ENCODE measurements at places on chromosomes 5 and 9.
A peak's percentile ranks its signal among the peaks of the same experiment; 100 is the strongest.

DNA sequence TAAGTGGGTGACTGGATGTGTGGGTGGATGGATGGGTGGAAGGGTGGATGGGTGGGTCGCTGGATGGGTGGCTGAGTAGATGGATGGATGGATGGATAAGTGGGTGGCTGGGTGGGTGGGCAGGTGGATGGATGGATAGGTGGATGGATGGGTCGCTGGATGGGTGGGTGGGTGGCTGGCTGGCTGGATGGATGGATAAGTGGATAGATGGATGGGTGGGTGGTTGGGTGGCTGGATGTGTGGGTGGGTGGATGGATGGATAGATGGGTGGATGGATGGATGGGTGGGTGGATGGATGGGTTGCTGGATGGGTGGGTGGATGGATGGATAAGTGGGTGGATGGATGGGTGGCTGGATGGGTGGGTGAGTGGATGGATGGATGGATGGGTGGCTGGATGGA, 27.3 kb upstream of the CEP72 start:
- DNase-seq = no peak
- H3K36me3 ChIP-seq = no peaks in the 10 kb centered on the region
- no peak overlapping the region for H3K27ac ChIP-seq
- no peak overlapping the region for H3K4me3 ChIP-seq
- no peaks in the 10 kb centered on the region for H3K4me1 ChIP-seq

- no peak for DNase-seq
- no peak overlapping the region for H3K27ac ChIP-seq
- no peaks in the 10 kb centered on the region for H3K36me3 ChIP-seq
- no peaks in the 10 kb centered on the region for H3K4me1 ChIP-seq
Observed at GRCh38 chr9:27094640-27095298, 14.3 kb upstream of the TEK start.

DNA sequence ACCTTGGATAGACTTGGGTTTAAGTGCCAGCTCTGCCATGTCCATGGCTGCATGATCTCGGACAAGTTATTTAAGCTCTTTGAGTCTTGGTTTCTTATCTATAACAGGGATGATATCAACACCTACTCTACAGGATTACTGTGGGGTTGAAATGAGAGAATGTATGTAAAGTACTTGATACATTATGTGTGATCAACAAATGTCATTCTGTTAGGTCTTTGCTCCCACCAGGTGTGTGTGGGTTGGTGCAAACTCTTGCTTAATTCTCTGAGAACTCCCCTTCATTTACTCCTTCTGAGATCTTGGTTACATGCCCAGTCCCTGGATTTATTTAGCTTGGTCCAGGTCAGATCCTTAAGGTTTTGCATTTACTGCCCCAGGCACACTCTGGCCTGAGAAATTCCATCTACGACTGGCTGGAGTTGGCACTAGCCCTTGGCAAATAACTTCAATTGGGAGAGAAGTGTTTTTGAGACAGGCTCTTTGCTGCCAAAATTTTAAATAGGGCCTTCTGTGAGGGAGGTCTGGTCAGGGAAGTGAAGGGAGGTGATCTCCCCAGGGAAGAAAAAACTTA, 63.5 kb upstream of the KLF9 start:
- H3K36me3 ChIP-seq = no peaks in the 10 kb centered on the region
- DNase-seq = no peak
- no peaks in the 10 kb centered on the region for H3K27me3 ChIP-seq
- H3K4me1 ChIP-seq = no peaks in the 10 kb centered on the region

DNA sequence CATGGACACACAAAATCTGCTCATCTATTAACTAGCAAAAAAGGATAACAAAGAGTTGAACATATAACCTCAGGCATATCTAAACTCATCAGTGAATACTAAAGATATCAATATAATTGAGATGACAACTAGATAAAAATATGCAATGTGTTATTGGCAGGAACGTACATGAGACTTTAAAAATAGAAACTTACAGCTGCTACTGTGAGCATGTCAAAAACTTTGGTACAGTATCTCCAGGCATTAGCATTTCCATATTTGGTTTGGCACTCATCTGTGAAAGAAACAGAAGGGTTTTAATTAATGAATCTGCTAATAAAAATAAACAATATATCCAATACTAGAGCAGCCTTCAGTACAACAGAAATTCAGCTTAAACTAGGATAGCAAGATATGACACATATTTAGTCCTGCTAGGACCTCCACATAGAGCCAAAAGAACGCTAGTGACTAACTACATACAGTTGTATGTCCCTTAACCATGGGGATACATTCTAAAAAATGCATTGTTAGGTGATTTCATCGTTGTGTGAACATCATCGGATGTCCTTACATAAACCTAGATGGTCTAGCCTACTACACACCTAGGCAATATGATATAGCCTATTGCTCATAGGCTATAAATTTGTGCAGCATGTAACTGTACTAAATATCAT, 10.5 kb upstream of the SCAI start:
- no peak overlapping the region for H3K4me3 ChIP-seq
- H3K27me3 ChIP-seq = no peaks in the 10 kb centered on the region
- peaks cover 57% of the 10 kb centered on the region for H3K36me3 ChIP-seq
- DNase-seq = no peak

DNA sequence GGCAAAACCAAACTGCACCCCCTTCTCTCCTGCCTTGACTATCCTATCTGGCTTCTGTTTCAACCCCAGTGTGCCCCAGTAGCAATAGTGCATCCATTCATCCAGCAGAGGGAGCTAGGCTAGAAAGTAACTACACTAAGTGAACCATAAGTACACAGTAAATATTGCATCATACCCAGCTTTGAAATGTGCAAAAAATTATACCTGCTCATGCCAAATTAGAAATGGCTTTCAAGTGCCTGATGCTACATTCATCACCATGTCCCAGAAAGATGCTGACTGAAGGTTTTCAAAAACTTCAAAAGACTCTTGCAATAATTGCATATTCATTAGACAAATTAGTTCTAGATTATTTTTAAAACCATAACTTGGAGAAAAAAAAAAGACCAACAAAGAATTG, 153.5 kb downstream of the PRELID2 start:
- H3K27ac ChIP-seq = no peak overlapping the region
- H3K36me3 ChIP-seq = no peaks in the 10 kb centered on the region
- no peaks in the 10 kb centered on the region for H3K27me3 ChIP-seq
- peak; percentile 46 for DNase-seq
- no peaks in the 10 kb centered on the region for H3K4me1 ChIP-seq

GRCh38 chr5:1997640-1998347, 115.1 kb upstream of the IRX4 start:
- H3K4me1 ChIP-seq = peaks cover 40% of the 10 kb centered on the region
- 0 out of 2 replicates have a peak overlapping the region, but pooled peaks have one; percentile 5 for H3K4me3 ChIP-seq
- peak; percentile 85 for DNase-seq
- peak overlapping the region; percentile 79 for H3K27ac ChIP-seq
- no peaks in the 10 kb centered on the region for H3K36me3 ChIP-seq

DNA sequence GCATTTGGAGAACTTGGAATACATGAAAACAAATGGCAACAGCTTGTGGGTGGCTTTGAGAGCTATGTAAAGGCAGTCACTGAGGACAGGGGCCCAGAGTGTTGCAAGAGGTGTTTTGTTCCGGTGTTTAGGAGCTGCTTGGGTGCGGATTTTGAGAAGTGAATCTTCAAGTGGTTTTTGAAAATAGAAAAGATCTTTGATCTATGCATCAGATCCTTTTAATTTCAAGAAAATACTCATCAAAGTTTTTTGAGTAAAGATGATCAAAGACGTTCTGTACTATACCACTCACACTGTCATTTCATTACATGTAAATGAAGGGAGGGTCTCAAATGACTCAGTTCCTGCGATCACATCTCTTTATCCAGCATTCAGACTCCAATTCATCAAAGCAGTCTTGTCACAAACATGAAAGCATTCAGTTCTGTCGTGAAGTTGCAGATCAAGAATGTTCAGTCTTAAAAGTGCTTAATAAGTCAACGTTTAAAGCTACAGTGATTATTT, 112.5 kb downstream of the WDR41 start:
- H3K27ac ChIP-seq = no peak overlapping the region
- H3K36me3 ChIP-seq = no peaks in the 10 kb centered on the region
- no peaks in the 10 kb centered on the region for H3K27me3 ChIP-seq
- no peaks in the 10 kb centered on the region for H3K4me1 ChIP-seq
